ENCODE measurements at places on chromosomes 2 and 18.

DNA sequence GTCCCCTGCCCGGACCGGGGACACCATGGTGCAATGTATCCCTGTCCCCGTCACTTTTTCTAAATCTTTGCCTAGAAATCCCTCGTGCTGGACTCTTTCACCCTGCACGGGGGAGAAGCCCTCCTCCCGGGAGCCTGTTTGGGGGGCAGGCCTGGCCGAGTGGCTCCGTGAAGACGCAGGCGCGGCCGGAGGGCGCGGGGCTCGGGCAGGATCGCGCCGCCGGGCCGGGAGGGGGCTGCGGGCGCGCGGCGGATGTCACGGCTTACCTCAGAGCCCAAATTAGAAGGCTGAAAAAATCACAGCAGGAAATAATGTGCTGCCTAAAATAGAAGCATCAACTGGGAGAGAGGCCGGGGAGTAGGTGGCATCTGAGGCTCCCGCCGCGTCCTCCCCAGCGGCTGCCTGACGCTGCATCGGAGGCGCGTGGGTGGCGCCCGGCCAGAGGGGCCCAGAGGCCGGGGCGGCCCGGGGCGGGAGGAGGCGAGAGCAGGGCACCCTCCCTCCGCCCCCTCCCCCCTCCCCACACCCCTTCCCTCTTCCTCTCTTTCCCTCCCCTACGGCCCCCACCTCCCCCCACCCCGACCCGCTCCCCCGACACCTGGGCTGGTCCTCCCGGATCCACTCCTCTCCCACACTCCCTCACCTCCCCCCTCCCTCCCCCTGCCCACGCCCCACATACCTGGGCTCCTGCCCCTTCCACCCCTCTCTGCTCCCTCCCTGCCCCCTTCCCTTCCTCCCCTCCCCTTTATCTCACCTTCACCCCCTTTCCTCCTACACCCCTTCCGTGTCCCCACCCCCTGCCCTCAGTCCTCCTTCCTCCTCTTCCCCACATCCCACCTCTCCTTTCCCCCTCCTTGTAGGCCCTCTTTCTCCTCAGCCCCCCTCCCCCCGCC lies 51.9 kb downstream of the SLC4A1AP start:
- DNase-seq: no peak

DNA sequence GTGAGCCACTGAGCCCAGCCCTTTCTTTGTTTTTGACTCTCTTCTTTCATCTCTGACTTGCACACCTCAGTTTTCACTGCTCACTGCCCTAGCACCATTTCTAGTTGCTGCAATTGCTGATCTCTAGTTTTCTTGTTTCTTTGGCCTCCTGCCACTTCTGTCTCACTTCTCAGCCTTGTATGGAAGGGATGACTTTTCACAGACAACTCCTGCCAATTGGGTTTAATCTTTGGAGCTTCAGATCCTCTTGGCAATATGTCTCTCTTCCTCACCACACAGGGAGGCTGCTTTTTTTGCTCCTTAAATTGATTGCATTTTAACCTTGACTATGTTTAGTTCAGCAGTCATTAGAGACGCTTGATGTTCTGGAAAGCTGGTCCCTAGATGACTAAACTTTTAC lies 323.1 kb downstream of the CTNNA2 start:
- no peak for DNase-seq

- DNase-seq: no peak
Measured at GRCh38 chr18:23986600-23987359, 27.8 kb upstream of the TTC39C start.

- DNase-seq: no peak
Measured at GRCh38 chr18:837922-838321, 25.9 kb upstream of the YES1 start.

- no peak for DNase-seq
Measured at GRCh38 chr2:65358678-65359400, 73.6 kb downstream of the SPRED2 start.

GRCh38 chr2:159192371-159192918 lies 94.1 kb downstream of the WDSUB1 start:
- no peak for DNase-seq

DNA sequence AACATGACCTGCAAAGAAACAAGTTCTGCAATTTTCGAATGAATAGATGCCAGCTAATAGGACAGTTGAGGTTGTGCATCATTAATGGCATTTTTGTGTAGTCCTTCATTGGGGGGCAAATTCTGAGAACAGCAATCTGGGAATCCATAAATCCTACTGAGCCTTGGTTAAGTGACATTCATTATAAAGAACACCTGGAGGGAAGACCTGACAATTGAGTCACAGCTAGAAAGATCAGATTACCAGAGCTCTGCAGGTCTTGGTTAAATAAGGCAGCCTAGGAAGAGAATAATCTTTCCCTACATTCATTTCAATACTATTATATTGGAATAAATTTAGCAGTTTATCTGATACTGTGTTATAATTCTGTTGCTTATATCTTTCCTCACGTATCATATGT lies 14.3 kb downstream of the KCNH7 start:
- DNase-seq: no peak

DNA sequence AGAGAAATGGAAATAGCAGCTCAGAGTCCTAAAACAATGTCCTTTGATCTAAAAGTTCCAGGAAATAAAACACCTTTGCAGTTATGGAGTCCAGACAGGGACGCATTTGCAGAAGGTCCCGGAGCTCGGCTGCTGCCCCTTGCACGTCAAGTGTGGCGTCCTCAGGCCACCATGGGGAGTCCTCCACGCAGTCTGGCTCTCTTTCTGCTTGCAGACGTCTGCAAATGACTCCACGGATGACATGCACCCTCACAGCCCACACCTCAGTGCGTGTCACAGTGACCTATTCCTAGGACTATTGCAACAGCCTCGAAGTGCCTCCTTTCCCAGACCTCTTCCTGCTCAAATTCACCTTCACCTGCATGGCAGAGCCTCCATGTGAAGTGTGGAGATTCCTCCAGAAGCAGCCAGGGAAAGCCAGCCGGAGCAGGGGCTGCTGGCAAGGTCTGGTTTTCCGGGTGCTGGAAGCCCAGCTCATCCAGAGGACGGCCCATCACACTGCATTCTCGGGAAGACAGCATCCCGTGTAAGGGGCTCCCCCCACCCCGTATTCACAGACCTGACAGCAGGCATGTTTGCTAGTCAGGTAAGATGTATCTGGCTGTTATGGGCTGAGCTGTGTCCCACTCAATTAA lies 137.7 kb downstream of the ASB1 start:
- DNase-seq: no peak

- no peak for DNase-seq
Measured at GRCh38 chr2:231185886-231186285, 12.5 kb upstream of the ARMC9 start.

GRCh38 chr2:32991091-32991845 lies 44.5 kb downstream of the LTBP1 start:
- no peak for DNase-seq

- DNase-seq: no peak
Measured at GRCh38 chr2:49288902-49289700, 134.8 kb upstream of the FSHR start.

GRCh38 chr2:140108706-140109475 lies 1328.7 kb upstream of the NXPH2 start:
- no peak for DNase-seq

GRCh38 chr2:191463790-191464189 lies 214.1 kb upstream of the NABP1 start:
- no peak for DNase-seq

GRCh38 chr2:235557903-235558302 lies 64.1 kb downstream of the AGAP1 start:
- no peak for DNase-seq

DNA sequence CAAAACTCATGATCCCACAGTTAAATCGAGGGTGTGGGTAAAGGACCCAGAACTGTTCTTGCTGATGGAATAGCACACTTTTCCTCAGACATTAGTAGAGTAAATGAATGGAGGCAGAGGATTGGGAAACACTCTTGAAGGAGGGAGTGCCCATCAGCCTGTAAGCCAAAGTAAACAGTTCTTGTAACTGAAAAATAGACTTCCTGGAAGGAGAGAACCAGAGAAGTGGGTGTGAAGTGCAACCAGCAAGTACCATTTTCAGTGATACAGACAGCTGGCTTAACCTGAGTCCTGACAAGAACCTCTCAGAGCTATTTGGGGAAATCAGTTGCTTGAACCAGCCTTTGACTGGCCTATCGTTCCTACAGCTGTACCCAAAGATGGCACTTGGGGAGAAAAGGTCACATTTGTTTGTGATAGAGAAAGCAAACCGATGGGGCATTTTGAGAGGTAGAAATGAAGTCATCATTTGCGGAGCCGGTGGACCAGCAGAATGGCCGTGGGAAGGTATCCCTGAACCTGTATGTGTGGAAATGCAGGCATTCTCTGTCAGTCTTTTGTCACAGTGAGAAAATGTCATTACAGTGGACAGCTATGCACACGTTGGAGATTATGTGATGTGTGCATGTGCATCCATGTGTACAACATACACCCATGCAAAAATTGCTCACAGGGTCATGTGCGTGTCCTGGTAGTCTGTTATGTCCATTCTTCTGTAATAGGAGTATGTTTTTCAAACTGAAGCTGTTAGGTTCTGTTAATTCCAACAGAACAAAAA lies 17.8 kb downstream of the CRIM1 start:
- no peak for DNase-seq

GRCh38 chr18:2908166-2908945 lies 61.5 kb downstream of the EMILIN2 start:
- no peak for DNase-seq

DNA sequence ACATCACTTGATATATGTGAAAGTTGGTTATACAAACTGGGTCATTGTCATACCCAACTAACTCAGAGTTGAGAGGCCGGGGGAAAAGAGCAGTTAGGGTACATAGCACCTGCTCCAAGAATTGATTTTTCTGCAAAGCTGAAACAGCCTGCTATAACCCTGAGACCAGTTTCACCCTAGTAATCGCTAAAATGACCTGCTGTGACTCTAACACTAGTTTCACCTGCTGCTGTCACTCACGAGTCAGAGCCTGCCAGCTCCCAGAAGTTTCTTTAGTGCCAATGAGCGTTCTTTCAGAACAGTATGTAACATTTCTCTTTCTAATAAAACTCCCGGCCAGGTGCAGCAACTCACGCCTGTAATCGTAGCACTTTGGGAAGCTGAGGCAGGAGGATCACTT lies 28.0 kb downstream of the SRSF7 start:
- no peak for DNase-seq

- DNase-seq: no peak
Measured at GRCh38 chr2:80153151-80153550, 151.4 kb downstream of the LRRTM1 start.

DNA sequence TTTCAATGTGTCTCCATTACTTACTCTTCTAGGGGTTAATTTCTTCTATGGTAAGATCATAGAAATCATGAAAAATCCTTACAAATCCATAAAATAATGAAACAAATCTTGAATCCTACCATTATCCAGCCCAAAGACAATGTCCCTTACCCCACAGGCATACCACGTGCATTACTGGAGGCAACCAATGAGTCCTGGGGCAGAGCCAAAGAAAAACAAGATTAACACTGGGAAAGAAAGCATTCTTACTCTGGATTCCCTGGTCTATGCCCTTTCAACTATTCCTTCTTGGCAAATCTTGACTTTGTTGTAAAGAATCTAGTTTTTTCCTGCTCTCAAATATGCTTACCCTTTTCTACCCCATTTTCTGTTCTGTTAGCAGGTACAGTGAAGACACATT lies 3.1 kb upstream of the GALNT1 start:
- DNase-seq: no peak

DNA sequence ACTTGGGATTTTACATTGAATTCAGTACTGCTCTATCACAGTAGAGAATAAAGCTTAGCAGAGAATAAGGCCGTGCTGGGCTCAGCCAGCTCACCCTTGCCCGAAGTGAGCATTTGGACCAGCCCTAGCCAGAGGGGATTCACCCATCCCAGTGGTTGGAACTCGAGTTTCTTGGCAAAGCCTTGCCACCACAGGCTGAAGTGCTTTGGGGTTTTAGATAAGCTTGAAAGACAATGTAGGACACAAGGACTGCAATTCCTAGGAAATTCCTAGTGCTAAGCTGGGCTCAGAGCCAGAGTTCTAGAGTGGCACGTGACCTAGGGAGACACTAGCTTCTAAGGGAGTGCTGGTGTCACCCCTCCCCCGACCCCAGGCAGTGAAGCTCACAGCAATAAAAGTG lies 28.0 kb downstream of the SERPINB11 start:
- DNase-seq: no peak

- no peak for DNase-seq
Measured at GRCh38 chr18:3214855-3215637, 4.7 kb downstream of the MYOM1 start.

- DNase-seq: no peak
Measured at GRCh38 chr18:3103576-3103975, 90.6 kb upstream of the LPIN2 start.

DNA sequence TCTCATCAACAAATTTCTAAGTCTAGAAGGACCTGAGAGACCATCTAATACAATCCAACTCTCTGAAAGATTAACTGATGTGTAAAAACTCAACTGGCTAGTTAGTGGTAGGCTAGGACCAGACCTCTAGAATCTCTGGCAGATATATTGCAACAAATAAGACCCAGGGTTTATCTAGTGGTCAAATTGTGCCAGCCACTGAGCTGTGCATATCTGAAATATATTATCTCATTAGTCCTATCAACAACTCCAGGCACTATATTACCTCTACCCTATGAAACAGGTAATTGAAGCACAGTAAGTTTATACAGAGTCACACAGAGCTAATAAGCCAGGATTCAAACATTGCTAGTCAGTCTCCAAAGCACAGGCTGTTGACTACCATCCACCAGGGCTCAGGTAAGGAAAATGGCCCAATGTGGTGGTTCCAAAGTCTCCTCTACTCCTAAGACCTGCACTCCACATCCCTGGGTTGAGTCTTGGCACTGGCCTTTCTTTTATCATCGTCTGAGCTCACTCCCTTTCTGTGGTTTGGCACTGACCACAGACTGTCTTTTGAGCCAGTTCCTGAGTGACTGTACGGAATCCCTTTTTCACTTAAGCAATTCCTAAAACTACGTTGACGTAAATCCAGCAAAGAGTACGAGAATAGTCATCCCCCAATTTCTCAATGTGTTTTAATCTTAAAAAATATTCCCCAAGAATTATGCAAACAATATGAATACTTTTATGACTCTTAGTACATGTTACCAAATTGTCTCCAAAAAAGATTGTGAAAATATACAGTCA lies 11.9 kb upstream of the PID1 start:
- DNase-seq: no peak

- no peak for DNase-seq
Measured at GRCh38 chr18:75408554-75409506, 18.7 kb downstream of the SMIM21 start.

DNA sequence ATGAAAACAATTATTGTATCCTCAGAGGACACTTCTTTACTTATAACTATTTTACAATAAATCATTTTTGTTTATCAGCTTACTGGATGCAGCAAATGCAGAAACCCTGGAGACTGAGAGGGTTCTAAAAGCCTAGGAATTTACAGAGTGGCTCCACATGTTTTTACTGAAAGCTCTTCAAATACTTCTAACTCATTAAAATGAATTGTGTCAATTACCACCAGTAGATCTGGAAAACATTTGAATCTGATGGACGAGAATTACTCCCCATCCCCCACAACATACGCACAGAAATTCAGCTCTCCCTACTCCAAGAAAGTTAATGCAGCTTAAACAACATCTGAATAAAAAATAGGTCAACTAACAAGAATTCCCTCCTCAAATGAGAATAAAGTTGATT lies 319.8 kb upstream of the FIGN start:
- no peak for DNase-seq

- no peak for DNase-seq
Measured at GRCh38 chr2:212998626-212999359, 152.6 kb downstream of the IKZF2 start.

- no peak for DNase-seq
Measured at GRCh38 chr2:153770359-153770991, 101.2 kb upstream of the GALNT13 start.
